Neural crest cell (in vitro differentiated cells): ENCODE measurements at places on chromosomes 4 and X.

DNA sequence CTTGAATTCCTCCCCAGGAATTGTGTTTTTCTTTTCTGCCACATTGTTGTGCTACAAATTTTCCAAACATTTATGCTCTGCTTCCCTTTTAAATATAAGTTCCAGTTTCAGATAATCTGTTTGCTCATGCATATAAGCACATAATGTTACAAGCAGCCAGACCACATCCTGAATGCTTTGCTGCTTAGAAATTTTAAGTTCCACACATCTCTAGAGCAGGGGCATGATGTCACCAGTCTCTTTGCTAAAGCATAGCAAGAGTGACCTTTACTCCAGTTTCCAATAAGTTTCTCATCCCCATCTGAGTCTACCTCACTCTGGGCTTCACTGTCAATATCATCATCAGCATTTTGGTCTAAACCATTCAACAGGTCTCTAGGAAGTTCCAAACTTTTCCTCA is 932.5 kb downstream of the SH3BGRL start:
- no peak for DNase-seq

DNA sequence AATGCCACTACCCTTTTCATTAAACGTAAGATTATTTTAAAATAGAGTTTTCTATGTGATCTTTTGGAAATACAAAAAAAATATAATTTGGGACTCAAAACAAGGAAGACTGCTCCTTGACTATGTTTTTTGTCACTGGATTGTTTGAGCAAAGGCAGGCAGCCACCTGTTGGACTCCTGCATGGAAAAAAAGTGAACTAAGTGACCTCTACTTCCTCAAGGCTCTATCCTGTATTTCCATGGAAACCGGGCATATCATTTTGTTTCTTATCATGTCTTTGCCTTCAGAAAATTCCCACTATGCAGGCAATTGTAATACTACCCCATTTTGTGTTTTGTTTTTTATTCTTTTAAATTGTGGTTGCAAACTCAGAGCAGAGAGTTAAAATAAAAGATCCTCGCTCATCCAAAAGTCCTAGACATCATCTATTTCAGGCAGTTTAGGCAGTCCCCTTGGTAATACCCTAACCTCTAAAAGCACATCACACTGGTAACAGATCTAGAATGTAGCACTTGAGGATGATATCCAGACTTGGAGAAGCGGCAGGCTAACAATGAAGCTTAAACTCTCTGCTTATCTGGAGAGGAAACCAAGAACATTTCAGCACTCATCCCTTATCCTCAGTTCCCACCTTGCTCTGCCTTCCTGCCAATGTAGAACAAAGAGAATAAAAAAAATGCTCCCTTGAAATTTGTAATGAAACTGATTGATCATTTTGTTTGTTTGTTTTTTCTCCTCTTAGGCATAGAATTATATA is 165.7 kb downstream of the BANK1 start:
- DNase-seq, result no peak

GRCh38 chr4:159269956-159270355 is 167.1 kb downstream of the RAPGEF2 start:
- no peak for DNase-seq

DNA sequence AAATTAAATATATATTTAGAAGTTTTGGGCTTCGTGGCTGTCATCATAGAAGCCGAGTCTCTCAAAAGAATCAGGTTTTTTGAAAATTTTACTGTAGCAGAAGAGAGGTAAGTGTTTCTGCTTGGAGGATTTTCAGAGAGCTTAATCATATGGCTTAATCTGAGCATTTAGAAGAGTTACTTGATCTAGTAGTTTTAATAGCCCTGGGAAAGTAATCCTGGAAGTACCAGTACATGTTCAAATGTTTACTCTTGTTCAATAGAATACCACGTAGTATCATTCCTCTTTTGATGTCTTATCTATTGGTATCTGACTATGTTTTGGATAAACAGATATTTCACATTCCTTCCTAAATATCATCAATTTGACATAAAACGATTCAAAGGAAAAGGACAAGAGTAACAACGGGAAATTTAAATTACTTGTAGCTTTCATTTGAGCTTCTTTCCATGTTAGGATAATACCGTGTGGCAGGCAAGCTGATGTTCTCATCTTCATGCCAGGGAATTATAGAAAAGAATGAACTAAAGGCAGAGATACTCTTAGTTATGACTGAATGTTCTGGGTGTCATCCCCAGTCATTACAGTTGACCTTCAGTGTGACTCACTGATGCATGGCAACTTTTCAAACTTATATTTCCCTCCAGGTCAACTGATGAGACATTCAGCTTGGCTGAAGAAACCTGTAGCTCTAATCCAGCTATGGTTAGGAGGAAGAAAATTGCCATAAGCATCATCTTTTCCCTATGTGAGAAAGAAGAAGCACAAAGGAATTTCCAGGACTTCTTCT is 89.8 kb downstream of the FNIP2 start:
- no peak for DNase-seq

DNA sequence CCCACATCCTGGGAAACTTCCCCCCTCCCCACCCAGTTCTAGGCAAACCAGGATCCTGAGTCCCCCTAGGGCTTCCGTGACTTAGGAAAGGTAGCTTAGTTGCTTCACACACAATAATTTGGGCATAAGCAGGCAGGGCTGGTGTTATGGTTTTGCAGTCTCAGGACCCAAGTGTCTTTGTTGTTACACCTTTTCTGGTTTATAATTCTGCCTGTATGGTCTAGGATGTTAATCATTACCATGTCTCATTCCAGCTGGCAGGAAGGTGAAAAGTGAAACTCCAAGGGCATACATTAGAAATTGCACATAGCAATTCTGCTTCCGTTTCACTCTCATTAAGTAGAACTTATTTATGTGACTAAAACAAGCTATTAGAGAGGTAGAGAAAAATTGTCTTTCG is 16.8 kb downstream of the UGT8 start:
- no peak for DNase-seq

DNA sequence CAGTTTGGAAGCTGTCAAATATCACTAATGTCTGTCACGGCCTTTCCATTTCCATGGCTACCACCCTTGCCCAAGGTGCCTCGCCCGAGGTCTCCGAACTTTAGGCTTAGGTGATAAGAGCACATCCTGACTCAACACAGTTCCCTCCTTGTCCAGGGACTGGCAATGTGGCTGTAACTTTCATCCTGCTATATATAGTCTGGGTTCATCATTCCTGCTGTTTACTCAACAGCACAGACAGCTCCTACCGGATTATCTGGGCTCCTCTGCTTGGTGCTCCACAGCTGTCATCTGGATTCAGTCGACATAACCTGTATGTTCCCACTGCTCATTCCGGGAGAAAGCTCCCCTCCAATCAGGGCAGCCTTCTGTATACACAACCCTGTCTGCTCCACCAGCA is 51.2 kb downstream of the GATB start:
- DNase-seq, result no peak

GRCh38 chrX:41303013-41303412 is 30.9 kb upstream of the DDX3X start:
- DNase-seq, result no peak

DNA sequence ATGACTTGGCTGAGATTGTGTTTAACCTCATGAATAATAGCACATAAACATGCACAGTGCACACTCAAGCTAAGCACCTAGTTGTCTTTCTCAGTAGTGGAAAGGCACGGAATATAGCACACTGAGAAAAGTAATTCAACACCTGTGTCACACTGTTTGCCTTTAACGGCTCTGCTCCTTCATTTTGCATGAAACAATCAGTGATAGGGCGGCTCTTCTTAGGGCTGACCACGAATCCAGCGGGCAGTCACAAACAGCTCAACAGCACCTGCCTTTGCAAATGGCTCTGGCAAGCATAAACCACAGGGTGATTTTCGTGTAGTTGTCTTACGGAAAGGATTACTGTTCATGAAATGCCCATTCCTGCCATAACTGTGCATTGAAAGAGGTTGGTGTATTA is 954.0 kb upstream of the TENM3 start:
- no peak for DNase-seq

GRCh38 chr4:185640811-185641675 is 105.7 kb upstream of the PDLIM3 start:
- no peak for DNase-seq
